RWPE2 (cell line): ENCODE measurements at places on chromosomes 4 and X.

DNA sequence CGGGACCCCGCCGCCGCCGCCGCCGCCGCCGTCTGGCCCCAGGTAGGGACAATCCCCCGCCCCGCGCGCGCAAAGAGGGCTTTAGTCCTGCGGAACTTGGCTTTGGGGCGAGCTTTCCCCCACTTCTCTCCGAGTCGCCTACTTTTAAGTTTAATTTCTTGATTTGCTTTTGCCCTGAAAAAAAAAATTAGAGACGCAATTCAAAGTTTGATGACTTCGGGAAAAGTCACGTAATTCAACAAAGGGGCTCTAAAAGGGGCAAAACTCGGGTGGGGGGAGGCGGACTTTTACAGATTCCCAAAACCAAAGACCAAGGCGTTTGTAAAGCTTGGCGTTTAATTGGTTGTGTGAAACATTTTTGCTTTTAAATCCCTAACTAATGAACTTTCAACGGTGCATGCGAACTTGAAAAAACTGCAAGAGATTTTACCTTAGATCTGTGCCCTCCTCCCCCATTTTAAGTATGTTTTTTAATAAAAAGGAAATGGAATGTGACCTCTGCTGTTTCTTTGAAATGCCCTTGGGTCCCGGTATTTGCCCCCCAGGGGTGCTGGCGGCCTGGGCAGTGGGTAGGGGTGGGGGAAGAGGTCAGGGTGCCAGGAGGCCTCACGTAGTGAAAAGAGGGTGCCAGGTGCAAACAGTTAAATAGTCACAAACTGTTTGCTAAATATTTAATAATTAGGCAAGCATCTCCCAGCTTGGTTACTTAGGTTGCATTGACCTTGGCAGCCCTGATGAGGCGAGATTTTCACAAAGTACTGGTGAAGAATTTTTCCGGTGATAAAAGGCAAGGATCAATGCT lies 209.7 kb downstream of the NWD2 start:
- H3K4me3 ChIP-seq, result peak overlapping the region; percentile 45
- no peak overlapping the region for H3K27ac ChIP-seq
- H3K27me3 ChIP-seq, result peaks cover 3% of the 10 kb centered on the region
- no peaks in the 10 kb centered on the region for H3K36me3 ChIP-seq
- no peaks in the 10 kb centered on the region for H3K4me1 ChIP-seq
- no peak for DNase-seq

DNA sequence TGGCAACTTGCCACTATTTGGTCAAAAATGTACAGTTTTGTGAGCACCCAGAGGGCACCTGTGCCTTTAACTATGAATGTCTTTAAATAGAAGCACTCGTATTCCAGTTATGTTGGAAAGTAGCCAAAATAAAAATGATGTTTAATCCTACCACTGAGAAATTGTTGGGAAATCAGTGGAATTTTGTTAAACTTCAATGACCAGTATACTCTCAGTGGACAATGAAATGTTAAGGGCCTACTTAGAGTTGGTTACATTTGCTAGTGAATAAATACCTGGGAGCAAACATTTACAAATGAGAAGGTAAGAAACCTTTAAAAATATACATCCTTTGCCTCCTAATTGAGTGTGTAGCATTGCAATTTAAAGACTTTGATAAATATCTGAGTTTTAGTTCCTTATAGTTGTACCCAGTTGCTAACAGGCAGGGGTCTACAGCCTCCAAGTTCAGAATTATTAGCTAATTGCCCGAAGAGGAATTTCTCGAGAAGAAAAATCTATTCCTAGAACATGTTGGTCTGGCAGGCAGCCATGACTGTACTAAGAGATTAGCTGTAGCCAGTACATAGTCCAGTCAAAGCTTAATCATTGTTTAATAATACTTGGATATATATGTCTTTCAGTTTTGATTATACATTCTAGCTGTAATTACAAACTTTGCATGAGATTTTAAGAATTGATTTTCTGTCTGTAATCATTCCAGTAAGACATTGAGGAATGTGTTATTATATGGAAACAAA lies 93.2 kb downstream of the IL1RAPL2 start:
- DNase-seq, result no peak
- peak overlapping the region; percentile 25 for H3K27ac ChIP-seq
- no peaks in the 10 kb centered on the region for H3K27me3 ChIP-seq

DNA sequence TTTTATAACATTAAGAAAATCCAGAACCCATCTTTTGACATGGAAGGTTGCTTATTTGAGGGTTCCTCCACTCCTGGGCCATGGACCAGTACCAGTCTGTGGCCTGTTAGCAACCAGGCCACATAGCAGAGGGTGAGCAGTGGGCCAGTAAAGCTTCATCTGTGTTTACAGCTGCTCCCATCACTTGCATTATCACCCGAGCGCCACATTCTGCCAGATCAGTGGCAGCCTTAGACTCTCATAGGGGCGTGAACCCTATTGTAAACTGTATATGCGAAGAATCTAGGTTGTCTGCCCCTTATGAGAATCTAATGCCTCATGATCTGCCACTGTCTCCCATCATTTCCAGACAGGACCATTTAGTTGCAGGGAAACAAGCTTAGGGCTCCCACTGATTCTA lies 58.6 kb downstream of the NDST4 start:
- no peaks in the 10 kb centered on the region for H3K4me1 ChIP-seq
- no peaks in the 10 kb centered on the region for H3K36me3 ChIP-seq
- no peak for DNase-seq
- no peak overlapping the region for H3K4me3 ChIP-seq

GRCh38 chr4:74202062-74202586 lies 44.2 kb downstream of the MTHFD2L start:
- no peak overlapping the region for H3K4me3 ChIP-seq
- DNase-seq, result no peak
- peaks cover 1% of the 10 kb centered on the region for H3K4me1 ChIP-seq
- no peak overlapping the region for H3K27ac ChIP-seq

DNA sequence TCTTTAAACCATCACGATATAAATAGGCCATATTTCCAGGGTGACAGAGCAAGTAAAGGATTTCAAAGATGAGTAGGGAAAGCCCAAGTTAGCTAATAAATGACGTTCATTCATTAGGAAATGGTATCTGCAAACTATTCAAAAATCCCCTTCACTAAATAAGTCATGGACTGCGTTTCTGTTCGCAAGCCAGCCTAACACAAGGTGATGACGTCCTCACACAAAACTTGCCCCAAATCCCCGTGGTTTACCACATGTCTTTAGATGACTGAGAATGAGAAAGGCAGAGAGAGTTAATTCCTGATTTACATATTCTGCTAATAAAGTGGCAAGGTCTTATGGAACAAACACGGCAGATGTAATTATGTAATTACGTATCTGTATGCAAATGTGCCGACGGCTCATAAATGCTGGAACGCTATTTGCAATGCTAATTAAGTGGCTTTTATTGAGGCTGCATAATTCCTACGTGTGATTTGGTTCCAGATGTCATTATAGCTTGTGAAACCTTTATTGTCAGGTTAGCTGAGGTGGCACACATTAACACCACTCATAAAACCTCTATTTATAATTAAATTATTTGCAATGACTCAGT lies 437.7 kb upstream of the FRG1 start:
- H3K27ac ChIP-seq, result no peak overlapping the region
- DNase-seq, result no peak
- H3K4me1 ChIP-seq, result no peaks in the 10 kb centered on the region
- H3K4me3 ChIP-seq, result no peak overlapping the region
